PC-9 (cell line): ENCODE measurements at places on chromosomes 13 and 19.

- no peak for DNase-seq
These were observed 3.5 kb downstream of the SPACA6 start for GRCh38 chr19:51696606-51697005.

- no peak for DNase-seq
These were observed 16.2 kb downstream of the NUFIP1 start for GRCh38 chr13:44972956-44973581.

GRCh38 chr13:68185444-68186141 lies 955.5 kb upstream of the PCDH9 start:
- DNase-seq: no peak

GRCh38 chr13:46492946-46493345 lies 60.0 kb upstream of the LRCH1 start:
- peak; percentile 8 for DNase-seq

DNA sequence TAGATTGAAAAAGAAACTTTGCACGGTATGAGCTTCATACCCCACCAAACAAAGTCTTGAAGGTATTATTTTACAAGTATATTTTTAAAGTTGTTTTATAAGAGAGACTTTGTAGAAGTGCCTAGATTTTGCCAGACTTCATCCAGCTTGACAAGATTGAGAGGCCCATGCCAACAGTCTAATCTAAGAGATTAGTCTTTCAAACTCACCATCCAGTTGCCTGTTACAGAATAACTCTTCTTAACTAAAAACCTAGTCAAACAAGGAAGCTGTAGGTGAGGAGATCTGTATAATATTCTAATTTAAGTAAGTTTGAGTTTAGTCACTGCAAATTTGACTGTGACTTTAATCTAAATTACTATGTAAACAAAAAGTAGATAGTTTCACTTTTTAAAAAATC lies 41.9 kb upstream of the RAP2A start:
- DNase-seq: no peak

DNA sequence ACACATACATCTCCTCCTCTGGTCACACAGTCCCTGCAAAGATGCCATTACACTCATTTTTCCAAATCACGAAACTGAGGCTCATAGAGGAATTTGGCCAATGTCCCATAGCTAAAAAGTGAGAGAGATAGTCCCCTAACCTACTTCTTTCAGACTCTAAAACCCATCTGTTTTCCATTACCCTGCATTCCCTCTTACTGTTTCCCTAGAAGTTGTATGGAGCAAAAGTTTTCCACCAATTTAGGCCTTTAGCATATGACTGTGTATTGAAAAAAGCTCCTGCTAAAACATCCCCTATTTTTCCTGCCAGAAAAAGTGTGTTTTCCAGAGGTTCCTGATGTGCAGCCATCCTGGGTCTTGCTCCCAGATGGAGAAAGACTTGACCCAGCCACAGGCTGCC lies 16.3 kb downstream of the SERP2 start:
- DNase-seq: no peak

GRCh38 chr13:110705356-110705825 lies 525 bp downstream of the CARS2 start:
- DNase-seq: no peak

- no peak for DNase-seq
These were observed 127.2 kb upstream of the UBL3 start for GRCh38 chr13:29977476-29978120.

- no peak for DNase-seq
These were observed 106.4 kb downstream of the AKAP11 start for GRCh38 chr13:42378383-42378780.

DNA sequence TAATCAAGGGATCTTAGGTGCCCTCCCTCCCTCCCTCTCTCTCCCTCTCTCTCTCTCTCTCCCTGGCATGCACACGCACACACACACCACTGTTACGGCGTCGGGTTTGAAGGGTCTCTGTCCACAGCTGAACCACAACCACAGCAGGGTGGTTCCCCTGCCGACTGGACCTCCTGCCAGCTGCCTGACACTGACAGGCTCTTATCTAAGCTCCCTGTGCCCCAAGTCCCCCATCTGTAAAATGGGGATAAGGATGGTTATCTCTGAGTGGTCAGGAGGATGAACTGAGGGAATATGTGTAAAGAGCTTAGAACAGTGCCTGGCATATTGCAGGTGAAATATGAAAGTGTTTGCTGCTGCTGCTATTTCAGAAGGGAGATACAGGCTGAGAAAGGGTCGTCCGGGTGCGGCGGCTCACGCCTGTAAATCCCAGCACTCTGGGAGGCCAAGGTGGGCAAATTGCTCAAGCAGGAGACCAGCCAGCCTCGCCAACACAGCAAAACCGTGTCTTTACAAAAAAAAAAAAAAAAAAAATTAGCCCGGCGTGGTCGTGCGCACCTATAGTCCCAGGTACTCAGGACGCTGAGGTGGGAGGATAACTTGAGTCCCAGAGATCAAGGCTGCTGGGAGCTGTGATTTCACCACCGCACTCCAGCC lies 852 bp upstream of the SHISA7 start:
- no peak for DNase-seq

- peak; percentile 57 for DNase-seq
These were observed 962 bp upstream of the IRS2 start for GRCh38 chr13:109787135-109787954.

GRCh38 chr13:103852036-103852435 lies 785.8 kb upstream of the SLC10A2 start:
- DNase-seq: no peak

- peak; percentile 44 for DNase-seq
These were observed 710 bp upstream of the BTBD2 start for GRCh38 chr19:2016041-2016807.

DNA sequence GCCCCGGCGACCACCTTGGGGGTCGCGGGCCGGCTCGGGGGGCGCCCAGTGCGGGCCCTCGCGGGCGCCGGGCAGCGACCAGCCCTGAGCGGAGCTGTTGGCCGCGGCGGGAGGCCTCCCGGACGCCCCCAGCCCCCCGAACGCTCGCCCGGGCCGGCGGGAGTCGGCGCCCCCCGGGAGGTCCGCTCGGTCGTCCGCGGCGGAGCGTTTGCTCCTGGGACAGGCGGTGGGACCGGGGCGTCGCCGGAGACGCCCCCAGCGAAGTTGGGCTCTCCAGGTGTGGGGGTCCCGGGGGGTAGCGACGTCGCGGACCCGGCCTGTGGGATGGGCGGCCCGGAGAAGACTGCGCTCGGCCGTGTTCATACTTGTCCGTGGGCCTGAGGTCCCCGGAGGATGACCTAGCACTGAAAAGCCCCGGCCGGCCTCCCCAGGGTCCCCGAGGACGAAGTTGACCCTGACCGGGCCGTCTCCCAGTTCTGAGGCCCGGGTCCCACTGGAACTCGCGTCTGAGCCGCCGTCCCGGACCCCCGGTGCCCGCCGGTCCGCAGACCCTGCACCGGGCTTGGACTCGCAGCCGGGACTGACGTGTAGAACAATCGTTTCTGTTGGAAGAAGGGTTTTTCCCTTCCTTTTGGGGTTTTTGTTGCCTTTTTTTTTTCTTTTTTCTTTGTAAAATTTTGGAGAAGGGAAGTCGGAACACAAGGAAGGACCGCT lies 729 bp downstream of the STK11 start:
- no peak for DNase-seq

- DNase-seq: no peak
These were observed 37.3 kb downstream of the IL12RB1 start for GRCh38 chr19:18049385-18049784.

GRCh38 chr13:24614306-24615080 lies 65.7 kb upstream of the ATP12A start:
- no peak for DNase-seq

DNA sequence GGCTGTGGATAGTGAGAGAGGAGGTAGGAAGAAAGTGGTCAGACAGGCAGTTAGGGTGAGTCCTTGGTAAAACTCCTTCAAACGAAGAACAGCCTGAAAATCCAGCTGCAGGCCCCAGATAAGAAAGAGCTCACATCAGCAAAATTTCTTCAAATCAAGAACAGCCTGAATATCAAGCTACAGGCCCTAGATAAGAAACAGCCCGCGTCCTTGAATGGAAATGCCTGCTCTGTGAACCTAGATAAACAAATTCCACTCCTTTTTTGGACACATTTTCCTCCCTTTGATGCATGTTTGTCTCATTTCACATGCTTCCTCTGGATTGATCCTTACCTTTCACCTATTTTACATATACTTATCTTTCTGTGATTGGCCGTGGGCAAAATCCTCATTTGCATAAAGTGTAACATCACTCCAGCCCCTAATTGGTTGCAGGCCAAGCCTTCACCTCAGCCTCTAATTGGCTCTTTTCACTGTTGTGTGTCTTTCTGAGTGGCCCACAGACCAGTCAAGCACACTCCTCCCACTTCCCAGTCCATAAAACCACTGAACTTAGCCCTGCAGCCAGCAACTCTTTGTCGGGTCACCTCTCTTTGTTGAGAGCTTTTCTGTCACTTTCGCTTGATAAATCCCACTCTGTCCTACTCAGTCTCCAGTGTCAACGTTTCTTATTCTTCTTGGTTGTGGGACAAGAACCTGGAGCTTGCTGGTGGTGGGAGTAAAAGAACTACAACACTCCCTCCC lies 6.0 kb upstream of the SULT2A1 start:
- no peak for DNase-seq

- DNase-seq: no peak
These were observed 25.3 kb downstream of the COG3 start for GRCh38 chr13:45490068-45490467.

DNA sequence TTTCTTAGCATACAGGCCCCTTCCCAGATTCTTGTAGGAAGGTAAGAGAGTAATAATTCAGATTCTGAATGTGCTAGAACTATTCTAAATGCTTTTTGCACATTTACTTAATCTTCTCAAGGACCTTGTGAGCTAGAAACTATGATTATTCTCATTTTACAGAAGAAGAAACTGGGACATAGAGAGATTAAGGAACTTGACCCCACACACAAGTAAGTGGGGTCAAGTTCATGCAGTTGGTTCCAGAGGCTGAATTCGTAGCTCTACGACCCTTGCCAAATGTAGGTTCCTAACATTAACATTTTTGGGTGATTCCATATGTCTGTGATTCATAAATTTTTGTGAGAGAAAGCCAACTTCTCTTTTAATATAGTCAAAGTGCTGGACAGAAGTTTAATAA lies 238.1 kb downstream of the LACC1 start:
- DNase-seq: no peak

- no peak for DNase-seq
These were observed 16.9 kb upstream of the TFDP1 start for GRCh38 chr13:113567681-113568080.

- no peak for DNase-seq
These were observed 94.5 kb upstream of the OBI1 start for GRCh38 chr13:78753435-78753834.

GRCh38 chr19:14411161-14411937 lies 7.8 kb downstream of the DDX39A start:
- no peak for DNase-seq

- peak; percentile 91 for DNase-seq
These were observed at the start of gene GIPR for GRCh38 chr19:45667620-45668341. Gene GIPR, plus strand, starts transcription at chr19:45668221. Its CDS starts 1,300 bp downstream, at chr19:45669521.

GRCh38 chr13:39403106-39403505 lies 199.9 kb downstream of the LHFPL6 start:
- no peak for DNase-seq
